NCI-H524 (cell line): ENCODE measurements at places on chromosomes 13 and 19.

- no peak for DNase-seq
Measured at GRCh38 chr13:43401361-43401760, 378.0 kb downstream of the DNAJC15 start.

DNA sequence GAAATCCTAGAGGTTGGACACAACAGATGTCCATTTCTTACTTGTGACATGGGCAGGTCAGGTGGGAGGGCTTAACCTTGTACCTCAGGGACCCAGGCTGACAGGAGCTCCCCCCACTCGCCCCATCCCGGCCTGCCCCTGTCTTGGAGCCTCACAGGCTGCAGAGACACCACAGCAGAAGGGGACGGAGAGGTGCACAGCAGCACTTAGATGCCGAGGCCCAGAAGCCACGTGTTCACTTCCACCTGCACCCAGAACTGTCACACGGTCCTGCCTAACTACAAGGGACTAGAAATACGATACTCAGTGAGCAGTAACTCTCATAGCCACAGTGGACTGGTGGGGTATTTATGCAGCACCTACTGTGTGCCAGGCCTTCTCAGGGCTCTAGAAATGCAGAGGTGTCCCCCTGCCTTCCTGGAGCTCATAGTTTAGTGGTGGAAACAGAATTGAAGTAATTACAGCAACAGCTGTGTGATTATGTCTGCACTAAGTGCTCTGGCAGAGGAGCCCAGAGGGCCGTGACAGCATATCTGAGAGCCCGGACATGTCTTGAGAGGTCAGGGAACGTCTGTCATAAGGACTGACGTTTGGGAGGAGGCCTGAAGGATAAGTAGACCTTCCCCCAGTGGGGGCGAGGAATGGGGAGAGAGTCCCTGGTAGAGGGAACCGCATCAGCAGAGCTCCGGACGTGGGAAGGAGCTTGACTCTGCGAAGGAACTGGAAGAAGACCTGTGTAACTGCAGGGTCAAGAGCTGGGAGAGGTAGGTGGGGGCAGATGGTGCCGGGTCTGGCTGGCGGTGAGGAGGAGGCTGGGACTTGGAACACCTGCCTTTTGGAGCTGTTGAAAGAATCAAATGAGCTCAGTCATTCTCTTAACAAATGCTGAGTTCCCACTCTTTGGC, 130.0 kb downstream of the SIPA1L3 start:
- DNase-seq: peak; percentile 92

GRCh38 chr13:69264362-69265334, 843.0 kb upstream of the ATXN8OS start:
- DNase-seq: peak; percentile 25

GRCh38 chr13:27281420-27281819, 10.8 kb downstream of the RASL11A start:
- DNase-seq: peak; percentile 28

DNA sequence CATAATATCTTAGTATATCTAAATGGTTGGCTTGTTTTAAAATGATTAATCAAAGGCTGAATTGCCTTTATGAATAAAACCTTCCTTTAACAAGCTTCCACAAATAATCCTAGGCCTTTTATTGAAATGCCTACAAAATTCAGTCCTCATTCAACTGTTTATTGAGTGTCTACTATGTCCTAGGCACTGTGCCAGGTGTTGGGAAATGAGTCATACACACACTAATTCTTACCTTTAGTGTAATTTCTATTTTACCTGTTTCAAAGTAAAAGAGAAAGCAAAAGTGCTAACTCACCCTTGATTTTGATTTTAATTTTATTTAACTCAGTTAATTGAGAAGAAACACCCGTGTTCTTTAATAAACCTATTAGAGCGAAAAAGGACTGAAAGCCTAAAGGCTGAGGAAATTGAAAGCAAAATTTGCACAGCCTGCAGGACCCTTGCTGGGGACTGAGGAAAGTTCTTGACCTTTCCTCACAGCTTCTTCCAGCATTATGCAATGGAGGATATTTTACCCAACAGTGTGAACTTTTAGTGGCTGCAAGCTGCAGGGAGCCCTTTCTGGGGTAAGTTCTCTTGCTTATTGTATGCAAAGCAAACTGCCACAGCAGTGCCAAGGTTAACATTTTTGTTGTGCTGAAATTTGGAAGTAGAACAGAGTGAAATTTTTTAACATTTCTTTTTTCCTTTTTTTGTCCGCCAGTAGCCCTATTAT, 83.1 kb downstream of the B3GLCT start:
- DNase-seq: no peak

- DNase-seq: peak; percentile 37
Measured at GRCh38 chr19:19460761-19461265, 54.5 kb downstream of the TSSK6 start.

DNA sequence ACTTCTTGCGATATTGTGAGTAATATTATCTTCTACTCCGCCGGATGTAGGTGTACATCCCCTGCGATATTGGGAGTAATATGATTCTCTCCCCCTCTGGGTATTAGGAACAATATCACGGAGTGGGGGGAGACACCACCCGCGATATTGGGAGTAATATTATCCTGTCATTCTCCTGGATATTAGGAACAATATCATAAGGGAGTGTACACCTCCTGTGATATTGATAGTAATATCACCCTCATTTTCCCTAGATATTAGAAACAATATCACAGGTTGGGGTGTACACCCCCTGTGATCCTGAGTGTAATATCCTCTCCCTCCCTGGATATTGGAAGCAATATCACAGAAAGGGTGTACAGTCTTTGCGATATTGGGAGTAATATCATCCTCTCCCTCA, 64.3 kb upstream of the CEACAM21 start:
- DNase-seq: no peak

GRCh38 chr19:42480335-42481095, 37.8 kb upstream of the CXCL17 start:
- no peak for DNase-seq

GRCh38 chr13:52097197-52097596, 31.7 kb downstream of the NEK5 start:
- no peak for DNase-seq

DNA sequence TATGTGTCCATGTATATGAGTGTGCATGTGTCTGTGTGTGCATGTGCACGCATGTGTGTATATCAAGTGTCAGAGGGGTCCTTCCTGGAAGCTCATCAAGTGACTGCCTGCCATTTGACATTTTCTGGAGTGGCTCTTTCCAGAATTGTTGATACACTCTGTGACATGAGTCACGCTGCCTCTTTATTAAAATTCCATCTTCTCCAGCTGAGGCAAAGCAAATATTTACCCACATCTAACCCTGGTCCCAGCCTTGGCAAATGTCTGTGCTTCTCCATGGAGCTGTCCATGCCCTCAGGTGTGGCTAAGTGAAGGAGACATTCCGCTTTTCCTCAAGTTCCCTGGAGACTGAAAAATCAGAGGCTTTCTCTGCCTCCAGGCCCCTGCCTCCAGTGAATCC, 88.2 kb upstream of the MBNL2 start:
- DNase-seq: no peak

DNA sequence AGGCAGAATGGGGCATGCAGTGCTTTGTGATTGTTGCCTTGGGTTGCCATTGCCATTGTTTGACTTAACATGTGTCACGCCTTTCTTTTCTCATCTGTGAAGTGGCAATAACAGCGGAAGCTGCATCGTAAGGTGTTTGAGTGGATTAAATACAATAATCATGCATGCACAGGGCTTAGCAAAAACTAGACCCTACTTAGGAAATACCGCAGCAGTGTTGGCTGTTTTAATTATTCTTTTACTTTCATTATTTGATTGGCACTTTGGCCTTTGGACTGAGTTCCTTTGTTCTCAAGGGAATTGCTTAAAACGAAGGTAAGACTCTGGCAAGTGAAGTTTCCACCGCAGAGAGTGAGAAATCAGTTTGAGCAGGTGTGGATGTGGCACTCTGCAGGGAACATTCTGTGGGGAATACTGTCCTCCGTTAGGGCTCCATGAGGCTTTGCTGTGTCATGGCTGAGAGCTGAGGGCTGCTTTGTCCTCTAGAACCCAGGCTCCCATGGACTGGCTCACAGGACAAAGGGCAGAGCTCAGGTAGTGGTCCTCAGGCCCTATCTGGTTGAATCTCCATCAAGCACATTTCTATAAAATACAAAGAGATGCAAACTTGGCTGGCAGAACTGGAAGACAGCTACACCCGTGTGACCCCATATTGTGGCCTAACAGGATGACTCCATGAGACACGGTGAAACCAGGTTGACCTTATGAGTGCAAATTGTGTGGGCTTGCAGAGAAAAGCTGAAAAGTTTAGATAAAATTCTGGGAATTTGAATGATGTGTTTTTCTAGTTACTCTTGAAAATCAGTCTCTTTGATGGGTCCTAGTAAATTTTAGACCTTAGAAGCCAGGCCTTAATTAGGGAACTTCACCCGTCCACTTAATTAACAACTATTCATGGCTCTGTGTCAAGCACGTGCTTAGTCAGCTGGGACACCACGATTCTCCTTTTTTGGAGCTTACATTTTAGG, 407.2 kb downstream of the KCNRG start:
- no peak for DNase-seq

DNA sequence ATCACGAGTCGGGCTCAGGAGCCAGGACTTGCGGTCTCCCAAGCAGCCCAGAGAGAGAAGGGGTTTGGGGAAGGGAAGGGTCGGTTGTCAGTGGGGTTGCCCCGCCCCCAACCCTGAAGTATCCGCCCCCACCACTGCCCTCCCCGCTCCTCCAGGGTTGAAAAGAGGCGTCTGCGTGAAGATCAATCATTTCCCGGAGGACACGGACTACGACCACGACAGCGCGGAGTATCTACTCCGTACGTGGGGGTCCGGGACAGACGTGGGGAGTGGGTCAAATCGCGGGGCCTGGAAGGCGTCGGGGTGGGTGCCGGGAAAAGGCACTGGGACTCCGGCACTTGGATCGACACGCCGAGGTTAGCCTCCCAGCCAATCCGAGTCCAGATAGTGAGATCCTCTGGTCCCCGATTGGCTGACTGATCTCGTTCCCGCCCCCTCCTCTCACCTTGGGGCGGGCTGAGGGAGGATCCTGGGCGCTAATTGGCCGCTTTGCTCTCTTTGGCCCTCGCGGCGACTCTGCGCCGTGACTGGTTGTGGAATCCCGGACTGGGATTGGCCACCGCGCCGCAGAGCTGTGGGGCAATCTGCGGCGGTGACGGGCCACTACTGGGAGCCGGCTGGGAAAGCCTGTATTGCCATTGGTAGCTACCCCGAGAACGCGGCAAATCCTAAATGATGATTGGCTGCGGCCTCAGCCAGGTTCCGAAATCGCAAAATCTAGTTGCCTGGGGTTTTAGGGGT, 13.3 kb upstream of the CACNG6 start:
- DNase-seq: no peak

- no peak for DNase-seq
Measured at GRCh38 chr19:57557659-57558058, 2.0 kb downstream of the ZNF550 start.

DNA sequence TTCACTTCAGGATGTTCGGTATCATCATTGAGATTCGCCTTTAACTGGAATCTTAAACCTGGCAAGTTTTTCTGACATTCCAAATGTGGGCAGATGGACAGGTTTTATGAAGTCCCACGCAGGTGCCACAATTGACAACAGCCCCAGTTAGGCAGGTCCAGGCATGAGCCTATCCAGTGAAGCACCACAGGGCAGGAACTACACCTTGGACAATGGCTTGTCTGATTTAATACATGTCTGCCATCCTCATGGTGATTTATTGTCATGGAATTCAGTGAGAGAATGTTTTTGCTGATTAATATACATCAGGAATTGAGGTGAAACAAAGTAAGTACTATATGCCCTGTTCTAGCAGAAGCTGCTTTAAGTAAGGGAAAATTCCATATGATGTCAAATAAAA, 10.2 kb upstream of the TPP2 start:
- no peak for DNase-seq

DNA sequence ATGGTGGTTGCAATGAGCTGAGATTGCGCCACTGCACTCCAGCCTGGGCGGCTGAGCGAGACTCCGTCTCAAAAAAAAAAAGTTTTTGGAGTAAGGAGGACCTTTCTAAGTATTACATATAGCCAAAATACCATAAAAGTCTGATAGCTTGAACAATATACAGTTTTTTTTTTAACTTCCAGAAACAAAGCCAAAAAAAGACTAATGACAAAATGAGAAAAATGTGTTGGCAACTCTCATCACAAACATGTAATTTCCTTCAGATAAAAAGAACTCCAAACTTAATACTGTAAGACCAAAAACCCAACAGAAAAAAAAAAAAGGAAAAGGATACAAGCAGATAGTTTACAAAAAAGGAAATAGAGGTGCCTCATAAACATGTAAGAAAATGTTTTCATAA, 68.2 kb upstream of the MED4 start:
- no peak for DNase-seq

GRCh38 chr13:36706755-36707154, 32.9 kb downstream of the SERTM1 start:
- no peak for DNase-seq

DNA sequence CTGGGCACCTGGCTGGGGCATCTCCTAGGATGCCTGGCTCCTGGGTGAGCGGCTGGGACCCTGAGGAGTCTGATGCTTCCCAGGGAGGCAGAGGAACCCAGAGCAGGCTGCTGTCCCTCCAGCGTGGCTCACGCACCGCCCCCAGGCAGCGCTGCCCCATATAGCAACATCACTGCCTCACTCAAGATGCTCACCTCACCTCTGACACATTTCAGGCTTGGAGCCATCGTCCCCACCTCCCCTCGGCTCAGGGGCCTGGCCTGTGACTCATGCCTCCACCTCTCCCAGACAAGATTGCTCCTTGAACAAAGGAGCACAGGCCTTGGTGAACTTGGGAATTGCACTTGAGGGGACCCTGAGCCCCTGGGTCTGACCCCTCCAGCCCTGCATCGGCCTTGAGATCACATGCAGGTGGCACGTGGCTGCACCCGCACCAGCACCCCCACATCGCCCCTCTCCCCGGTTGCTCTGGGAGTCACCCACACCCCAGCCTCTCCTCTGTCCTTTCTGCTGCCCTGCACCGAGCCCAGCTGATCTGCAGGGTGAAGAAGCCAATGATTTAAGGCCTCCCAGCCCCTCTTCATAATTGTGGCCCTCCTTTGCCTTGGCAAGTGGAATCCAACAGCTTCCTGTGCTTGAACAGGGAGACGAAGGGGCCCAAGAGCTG, 11.2 kb downstream of the CEBPA start:
- DNase-seq: no peak

- no peak for DNase-seq
Measured at GRCh38 chr19:12766051-12766521, 9.3 kb downstream of the HOOK2 start.

GRCh38 chr13:110499621-110500281, 61.8 kb downstream of the RAB20 start:
- DNase-seq: peak; percentile 96

- no peak for DNase-seq
Measured at GRCh38 chr19:51317376-51317775, 5.9 kb downstream of the IGLON5 start.

DNA sequence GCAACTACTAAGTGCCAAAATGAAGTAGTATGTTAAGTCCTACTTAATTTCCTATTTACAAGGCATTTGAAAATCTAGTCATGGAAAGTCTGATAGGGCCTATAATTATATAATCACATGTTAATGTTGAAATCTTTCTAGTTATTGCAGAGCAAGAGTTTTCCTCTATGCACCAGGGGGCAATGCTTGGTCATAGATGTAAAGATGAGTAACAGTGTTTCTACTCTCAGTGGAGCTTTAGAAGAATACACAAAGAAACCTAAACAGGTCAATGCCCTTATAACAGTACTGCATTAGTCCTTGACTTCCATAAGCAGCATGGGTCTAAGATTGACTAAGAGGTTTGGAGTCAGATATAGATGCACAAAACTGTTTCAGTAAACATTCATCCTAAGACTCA, 218.7 kb downstream of the KCTD12 start:
- peak; percentile 49 for DNase-seq
